Left cardiac atrium (tissue), 4 donors: ENCODE measurements at places on chromosomes 4 and X. TPM values are rescaled to one million over a fixed set of nuclear protein-coding genes. Genes with fewer than 3 reads are reported as not detected.

IQCM gene
- total RNA-seq, result not detected

TGIF2LX gene
- total RNA-seq, result not detected

APELA gene
- not detected for total RNA-seq

TMEM35A gene
- not detected for total RNA-seq

DCAF4L1 gene
- 0.15 TPM for total RNA-seq

TMPRSS11F gene
- total RNA-seq, result not detected

CXCR3 gene
- 0.82 TPM for total RNA-seq

NXF2 gene
- total RNA-seq, result not detected

- DNase-seq, result no peak
These were observed 25.5 kb upstream of the GPAT3 start for GRCh38 chr4:83510442-83510841.

DNA sequence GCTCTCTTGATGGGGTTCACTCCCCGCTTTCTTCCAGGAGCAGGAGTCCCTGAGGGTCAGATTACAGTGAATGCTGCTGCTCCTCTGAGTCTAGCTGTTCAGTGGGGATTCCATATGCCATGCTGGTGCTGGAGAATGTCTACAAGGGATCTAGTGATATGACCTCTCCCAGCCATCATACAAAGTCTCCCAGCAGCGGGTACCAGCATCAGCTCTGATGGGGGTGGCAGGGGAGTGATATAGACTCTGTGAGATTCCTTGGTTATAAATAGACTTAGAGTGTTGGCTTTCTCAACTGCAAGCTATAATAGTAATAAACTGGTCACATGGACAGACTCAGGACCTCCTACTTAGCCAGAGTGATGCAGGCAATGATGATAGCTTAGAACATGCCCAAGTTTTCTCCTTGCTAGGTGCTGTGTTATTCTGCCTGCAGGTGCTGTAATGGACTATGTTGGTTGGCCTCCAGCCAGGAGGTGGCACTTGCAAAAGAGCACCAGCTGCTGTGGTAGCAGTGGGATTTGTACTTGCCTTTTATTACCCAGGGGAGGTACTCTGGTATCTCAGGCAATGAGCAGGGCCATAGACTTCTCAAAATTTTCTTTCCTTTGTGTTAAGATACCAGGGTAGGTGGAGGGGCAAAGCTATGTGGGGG is 202.9 kb downstream of the CHIC1 start:
- DNase-seq, result no peak

- no peak for DNase-seq
These were observed 123.9 kb downstream of the NAA11 start for GRCh38 chr4:79201971-79202370.

GRCh38 chr4:2836391-2836859 is 7.2 kb upstream of the ADD1 start:
- no peak for DNase-seq

GRCh38 chr4:13980317-13981310 is 353.1 kb upstream of the BOD1L1 start:
- no peak for DNase-seq

GRCh38 chr4:111500858-111501257 is 644.4 kb upstream of the FAM241A start:
- DNase-seq, result no peak

DNA sequence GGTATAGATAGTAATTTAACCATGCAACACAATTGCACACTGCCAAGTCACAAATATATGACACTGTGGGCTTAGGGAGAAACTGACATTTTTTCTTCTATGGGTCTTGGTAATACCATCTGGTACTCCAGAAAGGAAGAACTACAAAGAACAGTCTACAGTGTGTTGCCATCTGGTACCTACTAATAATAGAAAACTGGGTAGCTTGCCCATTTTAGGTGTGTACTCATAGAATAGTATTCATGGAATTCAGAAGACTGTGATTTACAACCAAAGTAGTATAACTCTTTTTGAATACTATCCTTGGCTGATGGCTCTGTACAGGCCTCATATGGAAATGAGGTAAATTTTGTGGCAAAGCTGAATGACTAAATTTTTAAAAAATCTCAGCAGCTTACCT is 132.6 kb upstream of the RPS6KA6 start:
- no peak for DNase-seq

DNA sequence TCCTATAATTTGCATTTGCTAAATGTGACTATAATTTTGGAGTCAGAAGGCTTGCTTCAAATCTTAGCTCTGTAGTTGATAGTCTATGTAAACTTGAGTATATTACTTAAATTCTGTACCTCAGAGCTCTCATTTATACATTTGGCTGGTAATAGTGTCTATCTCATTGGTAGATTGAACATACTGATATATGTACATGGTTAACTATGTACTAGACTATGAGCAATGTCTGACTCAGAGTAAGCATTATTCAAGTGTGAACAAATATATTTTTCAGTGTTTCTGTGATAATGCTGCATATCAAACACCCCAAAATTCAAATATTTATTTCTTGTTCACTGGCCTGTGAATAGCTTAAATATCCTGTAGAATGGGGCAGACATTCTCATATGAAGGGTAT is 1568.9 kb upstream of the PABPC4L start:
- no peak for DNase-seq

DNA sequence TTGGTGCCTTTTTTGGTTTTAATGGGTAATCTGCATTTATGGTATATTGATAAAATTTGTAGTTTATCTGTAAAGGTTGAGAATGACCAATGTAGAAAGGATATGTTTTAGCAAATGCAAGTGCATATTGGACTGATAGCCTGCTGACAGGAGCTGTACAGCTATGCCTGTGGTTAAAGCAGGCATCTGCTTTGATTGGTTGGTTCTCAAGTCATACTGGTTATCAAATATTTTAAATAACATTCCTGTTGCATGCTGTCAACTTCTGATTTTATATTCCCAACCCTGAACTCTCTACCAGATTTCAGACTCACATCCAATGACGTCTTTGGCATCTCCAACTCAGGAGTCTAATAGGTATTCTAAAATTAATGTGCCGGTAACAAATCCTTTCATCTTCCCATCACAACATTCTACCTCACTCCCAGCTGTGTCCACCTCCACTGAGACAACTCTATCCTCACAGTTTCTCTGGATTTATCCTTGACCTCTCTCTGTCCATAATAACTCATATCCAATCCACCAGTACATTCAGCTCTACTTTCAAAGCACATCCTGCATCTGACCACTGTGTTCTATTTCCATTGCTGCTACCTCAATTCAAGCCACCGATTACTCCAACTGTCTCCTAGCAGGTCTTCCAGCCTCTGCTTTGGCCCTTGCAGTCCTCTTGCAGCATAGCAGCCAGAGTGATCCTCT is 125.7 kb downstream of the CAMK2D start:
- no peak for DNase-seq

- DNase-seq, result no peak
These were observed 298.1 kb downstream of the INPP4B start for GRCh38 chr4:142547974-142548373.

DNA sequence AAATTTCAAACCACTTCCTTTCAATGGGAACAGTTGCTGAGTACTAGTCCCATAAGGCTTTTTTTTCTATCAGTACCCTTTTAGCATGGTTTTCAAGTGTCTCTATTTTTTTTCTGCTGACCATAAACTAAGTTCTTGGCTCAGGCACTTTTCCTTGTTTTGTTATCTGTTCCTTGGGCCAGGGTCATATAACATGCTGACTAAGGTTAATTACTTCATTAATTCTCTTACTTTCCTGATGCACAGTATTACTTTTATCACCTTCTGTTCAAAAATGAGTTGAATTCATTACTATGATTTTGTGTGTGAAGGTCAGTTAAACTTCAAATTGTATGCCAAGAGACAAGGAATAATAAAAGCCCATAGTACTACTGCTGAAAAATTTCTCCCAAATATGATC is 19.7 kb upstream of the BTC start:
- no peak for DNase-seq

DNA sequence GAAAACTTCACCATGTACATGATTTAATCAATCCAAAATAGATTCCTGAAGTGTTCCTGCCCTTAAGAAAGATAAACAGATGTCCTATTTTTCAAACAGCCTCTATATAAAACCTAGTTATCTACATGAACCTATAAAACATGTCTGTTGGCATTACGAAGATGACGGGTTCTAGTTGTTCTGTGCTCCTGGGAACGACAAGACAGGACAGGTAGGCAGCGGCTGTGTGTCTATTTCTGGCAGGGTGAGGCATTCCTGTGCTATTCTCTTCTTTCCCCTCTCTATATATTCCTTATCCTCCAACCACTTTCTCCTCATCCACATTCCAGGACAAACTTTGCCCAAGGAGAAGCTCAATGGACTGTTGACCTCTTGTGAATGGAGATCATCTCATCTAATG is 6.1 kb downstream of the FAT1 start:
- no peak for DNase-seq

DNA sequence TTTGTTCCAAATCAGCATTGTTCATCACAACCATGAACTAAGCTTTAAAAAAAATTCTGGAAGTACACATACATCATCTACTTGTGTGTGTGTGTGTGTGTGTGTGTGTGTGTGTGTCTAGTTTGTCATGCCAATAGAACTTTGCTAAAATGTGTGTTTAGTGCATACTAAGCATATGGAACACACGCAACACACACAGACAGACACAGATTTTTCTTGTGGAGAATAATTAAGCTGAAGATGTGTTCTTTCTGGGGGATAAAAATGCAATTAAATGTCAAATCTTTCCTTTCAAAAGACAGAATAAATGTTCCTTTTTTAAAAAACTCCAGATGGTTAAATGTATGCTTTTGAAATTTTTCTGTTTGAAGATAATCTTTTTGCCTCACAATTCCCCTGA is 530.4 kb upstream of the INTU start:
- no peak for DNase-seq

GRCh38 chrX:129600981-129601424 is 53.8 kb downstream of the APLN start:
- DNase-seq, result no peak

DNA sequence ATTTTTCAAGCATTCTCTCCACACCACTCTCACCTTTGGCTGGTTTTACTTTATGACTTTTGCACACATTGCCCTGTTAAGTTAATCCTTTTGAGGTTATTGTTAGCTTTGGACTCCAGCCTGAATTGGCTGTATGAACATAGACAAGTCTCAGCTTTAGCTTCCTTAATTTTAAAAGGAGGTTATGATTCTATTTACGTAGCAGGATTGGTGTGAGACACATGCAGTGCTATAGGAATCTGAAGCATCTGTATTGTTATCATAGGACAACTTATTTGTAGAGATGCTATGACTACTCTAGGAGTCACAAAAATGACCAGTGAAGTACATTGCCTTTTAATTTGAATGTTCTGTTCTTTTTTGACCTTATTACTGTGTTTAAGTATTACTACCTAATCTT is 15.7 kb downstream of the PGAM4 start:
- DNase-seq, result no peak

GRCh38 chrX:71637848-71638247 is 19.5 kb upstream of the CXCR3 start:
- DNase-seq, result no peak

DNA sequence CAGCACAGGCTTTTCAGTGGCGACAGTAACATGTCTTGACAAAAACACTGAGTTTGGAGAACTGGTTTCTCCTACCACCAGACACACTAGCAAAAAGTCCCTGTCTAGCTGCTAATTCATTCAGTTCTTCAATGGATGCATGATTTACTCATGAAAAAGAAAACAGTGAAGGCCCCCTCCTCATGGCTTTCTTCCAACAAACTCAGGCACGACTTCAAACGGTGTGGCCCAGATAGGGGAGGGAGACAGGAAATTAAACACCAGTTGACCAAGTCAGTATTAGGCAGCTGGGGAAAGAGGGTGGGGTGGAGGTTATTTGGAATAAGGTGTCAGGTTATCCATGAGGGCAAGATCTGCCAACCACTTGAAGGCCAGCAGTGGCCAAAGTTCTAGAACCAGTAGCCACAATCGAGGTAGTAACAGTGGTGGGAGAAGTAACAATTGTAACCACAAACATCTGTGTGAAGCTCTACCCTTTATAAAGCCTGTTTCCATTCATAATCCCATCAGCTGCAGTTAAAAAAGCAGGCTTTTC is 60.2 kb downstream of the SEPSECS start:
- DNase-seq, result no peak

- DNase-seq, result no peak
These were observed 4.0 kb upstream of the NKX3-2 start for GRCh38 chr4:13548059-13548983.

DNA sequence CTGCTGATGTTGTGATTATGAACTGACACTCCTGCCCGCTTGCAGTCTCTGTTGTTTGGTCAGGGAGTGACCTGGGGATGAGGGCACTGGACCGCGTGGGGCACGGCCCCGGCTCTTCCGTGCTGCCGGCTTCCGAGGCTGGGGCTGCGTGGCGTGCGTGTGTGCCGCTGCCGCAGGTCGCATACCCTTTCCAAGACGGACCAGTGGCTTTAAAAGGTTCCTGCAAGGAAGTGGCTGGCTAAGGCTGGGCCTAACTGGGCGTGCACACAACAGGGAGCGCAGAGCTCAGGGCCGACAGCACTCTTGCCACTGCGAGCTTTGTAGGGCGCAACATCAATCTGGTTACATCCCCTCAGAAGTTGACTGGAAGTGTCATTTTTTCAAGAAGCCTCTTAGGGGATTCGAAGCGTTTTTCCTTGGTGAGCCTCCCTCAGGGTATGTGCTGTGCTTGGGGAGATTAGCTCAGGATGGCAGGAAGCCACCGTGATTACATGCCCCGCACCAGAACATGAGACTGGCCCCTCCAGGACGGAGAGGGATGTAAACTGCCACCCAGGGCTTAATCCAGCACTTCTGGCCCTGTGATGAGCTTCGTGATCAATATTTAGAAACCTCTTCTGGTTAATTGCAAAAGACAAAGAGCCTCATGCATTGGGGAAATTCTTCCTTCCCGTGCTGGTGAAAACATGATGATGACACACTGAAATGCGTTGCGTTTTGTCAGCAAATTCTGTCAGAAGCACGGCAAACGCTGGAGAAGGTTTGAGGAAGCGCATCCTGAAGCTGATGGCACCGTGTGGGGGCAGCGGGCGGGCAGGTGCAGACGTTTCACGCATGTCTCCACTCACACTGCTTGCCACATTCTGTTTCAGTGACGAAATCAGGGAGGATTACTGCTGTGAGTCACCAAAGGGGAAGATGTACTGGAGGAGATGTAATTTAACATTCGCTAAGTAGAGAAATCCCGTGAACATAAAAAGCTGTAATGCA is 11.1 kb downstream of the MAEA start:
- DNase-seq, result peak; percentile 59

GRCh38 chr4:20253735-20254409 is 2.2 kb downstream of the SLIT2 start:
- peak; percentile 36 for DNase-seq

DNA sequence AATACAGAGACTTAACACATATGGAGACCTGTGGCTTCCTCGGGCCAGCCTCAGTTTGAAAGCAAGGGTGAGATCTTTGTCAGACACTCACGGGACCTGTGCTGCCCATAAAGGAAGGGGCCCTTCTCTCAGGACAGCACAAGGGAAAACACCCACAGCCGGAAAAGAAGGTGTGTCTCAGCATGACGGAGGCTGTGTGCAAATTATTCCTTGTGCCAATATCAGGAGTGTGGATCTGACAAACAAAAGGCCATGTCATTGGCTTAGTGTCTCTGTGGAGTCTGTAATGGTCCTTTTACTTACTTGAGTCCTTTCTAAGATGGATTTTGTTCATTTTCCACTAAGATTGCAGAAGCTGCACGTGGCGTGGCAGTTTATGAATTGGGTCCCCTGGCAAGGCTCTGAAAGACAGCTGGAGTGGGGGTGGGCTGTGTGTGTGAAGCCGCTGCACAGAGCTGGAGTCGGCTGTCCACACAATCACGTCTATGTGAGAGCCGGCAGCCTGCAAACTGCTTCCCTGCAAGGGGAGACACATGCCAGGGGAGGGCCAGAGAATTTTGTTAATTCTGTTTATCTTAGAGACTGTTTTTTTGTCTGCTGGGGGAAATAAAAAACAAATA is 1.9 kb downstream of the ENPP6 start:
- DNase-seq, result no peak
